Stimulated activated CD8-positive, alpha-beta memory T cell treated with anti-CD3 and anti-CD28 coated beads, Interleukin-4, amount 100 ng/mL, for 48 hours (primary cell): ENCODE measurements at places on chromosomes 13 and 19.

- peak; percentile 67 for DNase-seq
Measured at GRCh38 chr19:45591004-45591637, 6.5 kb upstream of the OPA3 start.

DNA sequence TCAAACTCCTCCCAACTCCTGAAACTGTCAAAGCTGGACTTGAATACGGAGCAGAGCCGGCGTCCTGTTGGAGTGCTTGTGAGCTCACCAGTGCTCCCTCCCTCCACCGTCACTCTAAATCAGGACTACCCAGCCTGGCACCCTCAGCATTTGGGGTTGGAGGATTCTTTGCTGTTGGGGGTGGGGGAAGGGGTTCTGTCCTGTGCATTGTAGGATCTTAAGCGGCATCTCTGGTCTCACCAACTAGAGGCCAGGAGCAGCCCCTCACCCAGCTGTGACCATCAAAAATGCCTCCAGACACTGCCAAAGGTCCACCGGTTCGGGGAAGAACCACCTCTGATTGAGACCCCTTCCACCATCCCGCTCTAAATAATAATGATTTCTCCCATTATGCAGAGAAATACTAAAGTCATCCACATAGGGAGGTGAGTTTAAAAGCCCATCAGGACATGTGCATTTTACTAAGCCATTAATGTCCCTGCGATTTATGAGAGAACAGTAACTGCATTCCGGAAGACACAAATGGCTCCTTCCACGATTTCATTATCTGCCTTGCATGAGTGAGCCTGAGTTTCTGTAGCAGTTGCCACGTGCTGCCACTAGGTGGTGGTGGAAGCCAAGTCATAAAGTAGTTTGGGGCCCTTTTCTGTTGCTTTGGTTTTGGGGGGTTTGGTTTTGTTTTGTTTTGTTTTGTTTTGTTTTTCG lies 16.1 kb upstream of the USP29 start:
- DNase-seq = peak; percentile 69

GRCh38 chr19:33818411-33818810 lies 21.7 kb downstream of the KCTD15 start:
- DNase-seq = no peak

DNA sequence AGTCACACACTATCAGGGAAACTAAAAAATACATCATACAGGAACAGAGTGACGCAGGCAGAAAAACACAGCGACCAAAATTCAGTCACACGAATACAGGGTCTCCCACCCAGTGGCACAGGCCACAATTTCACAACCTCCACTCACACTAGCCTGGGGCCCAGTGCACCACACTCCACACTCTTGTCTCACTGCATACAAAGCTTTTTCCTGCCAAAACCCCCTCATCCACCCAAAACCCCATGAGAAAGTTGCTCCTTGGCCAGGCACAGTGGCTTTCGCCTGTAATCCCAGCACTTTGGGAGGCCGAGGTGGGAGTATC lies 1.2 kb downstream of the S1PR5 start:
- no peak for DNase-seq

DNA sequence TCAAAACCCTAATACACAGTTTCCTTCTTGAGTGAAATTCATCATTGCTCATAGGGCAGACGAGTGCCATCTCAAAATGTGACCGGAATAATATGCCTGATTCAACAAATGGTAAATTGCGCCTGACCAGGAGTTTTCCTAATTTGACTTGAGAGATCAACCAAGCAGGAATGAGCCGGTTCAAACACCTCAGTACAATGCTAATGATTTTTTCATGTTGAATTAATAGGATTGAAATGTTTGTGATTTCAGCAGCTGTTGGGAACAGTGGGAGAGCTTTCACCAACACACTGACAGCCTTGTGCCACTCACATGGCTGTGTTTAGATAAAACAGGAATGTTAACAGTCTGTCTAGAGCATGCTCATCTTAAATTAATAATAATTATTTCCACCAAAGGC lies 484.8 kb downstream of the PCDH9 start:
- no peak for DNase-seq

DNA sequence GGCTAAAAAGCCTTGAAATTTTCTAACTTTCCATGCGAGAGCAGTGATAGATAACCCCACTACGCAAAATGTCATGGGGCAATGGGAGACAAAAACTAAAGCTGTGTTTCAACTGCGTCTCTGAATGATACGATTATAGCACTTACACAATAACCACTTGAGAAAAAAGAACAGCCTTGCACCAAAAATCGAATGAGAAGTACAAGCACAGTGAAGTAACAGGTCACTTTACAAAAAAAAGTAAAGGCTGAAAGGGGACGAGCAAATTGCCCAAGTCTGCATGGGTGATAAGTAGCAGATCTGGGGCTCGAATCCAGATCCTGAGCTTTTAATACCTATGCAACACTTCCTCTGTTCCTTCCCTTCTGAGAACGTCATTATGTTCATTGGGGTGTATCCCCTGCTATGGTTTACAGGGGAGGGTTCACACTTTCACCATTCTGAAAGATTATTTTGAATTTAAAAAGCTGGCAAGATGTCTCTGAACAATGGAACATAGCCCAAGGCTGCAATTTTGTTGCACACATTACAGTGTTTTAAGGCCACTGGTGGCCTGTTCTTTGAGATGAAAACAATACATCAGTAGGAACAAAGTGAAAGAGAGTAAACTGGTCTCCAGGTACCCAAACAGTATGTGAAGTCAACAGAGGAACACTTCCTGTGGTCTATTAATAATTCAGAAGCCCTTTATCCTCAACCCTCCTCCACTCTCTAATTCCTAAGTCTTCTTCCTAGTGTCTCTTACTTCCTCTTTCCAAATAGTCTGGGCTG lies 3.2 kb downstream of the CPB2 start:
- no peak for DNase-seq

- no peak for DNase-seq
Measured at GRCh38 chr19:34178274-34178610, 5.9 kb downstream of the LSM14A start.

DNA sequence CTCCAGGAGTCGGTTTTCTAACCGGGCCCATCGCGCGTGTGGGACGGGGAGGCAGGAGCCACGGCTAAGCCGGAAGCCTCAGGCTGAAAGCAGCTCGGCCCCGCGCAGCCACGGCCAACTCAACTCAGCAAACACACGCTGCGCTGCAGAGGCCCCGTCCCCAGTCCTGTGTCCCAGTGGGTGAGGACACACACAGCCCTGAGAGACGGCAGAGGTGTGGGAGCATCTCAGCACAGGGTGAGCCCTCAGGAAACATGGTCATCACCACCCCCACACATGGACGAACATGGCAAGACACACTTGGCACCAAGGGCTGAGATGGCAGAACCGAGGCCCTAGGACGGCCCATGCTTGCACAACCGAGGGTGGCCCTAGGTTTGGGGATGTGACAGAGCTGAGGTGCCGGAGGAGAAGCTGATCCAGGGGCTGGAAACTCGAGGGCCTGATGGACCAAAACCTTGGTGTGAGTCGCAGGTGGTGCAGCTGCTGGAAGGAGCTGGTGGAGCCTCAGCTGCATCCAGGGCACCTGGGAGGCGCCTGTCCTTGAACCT lies 29.0 kb upstream of the C13orf46 start:
- DNase-seq = no peak

DNA sequence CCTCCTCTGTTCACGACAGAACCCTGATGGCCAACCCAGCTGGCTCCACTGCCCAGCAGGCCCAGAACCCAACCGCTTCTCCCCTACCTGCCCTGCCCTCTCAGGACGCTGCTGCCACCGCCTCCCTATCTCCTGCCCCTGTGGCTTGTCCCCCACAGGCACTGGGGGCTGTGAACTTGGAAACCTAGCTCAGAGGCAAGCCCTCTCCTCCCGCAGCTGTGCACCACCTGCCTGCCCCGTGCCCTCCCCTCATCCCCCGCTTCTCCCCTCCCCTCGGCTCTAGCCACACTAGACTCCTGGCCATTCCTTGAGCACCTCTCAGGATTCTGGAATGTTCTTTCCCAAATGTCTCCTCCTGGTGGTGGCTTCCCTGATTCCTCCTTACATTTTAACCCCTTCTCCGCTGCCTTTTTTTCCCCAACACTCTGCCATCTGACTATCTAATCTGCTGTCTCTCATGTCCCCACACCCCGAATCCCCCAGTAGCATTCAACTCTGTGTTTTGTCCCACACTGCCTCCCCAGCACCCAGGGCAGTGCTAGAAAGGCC lies 6.7 kb downstream of the NANOS3 start:
- DNase-seq = no peak

GRCh38 chr13:27043013-27043412 lies 128.6 kb downstream of the USP12 start:
- DNase-seq = no peak

GRCh38 chr13:31352467-31352866 lies 152.7 kb downstream of the B3GLCT start:
- DNase-seq = no peak

GRCh38 chr13:40152145-40152544 lies 496.7 kb downstream of the COG6 start:
- DNase-seq = no peak

- DNase-seq = no peak
Measured at GRCh38 chr13:39016787-39017186, 21.1 kb downstream of the PROSER1 start.

DNA sequence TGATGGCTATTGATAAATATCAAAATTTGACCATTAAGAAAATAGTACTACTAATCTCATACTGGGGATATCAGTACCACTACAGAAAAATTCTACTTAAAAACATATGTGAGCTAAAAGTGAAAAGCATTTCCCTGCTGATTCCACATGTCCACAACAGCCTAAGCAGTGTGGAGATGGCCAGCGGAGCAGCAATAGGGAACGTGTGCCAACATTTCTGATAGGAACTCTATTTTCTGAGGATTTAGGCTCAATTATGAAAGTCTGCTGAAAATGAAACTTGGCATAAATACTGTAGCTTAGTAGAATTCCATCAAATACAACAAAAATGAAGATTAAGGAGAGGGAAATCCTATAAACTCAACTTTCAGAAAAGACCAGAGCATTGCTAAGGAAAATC lies 311.6 kb downstream of the ENOX1 start:
- no peak for DNase-seq

- DNase-seq = peak; percentile 61
Measured at GRCh38 chr19:45442778-45443461, 19.2 kb upstream of the ERCC1 start.

GRCh38 chr13:25267715-25268114 lies 19.6 kb downstream of the MTMR6 start:
- DNase-seq = no peak

DNA sequence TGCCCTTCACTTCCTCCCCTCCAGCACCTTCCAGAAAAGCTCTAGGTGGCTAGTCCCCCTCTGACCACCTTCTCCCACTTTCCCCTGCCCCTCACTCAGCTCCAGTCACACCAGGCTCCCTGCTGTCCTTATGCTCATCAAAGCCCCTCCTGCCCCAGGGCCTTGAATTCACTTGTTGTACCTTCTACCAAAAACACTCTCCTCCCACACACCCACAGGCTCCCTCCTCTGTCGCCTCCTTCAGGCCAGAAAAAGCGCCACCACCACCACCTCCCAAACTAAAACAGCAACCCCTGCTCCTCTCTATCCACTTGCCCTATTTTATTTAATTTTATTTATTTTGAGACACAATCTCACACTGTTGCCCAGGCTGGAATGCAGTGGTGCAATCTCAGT lies 4.8 kb upstream of the CEACAM16 start:
- peak; percentile 56 for DNase-seq

DNA sequence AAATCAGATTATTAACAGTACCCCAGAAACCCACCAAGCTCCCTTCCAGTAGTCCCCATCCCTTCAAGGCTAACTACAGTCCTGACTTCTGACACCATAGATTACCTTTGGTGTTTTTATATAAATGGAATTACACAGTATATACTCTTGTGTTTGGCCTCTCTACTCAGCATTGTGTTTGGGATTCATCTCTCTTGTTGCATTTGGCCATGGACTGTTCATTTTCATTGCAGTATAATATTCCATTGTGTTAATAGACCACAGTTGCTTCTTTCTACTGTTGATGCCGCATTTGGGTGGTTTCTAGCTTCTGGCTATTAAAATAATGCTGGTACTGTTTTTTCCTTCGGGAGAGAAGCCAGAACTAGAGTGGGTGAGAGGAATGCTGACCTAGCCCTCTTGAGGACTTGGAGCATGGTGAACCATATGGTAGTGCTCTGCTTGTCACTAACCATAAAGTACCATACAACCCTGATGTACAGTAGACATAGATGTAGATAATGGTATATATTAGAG lies 18.9 kb upstream of the GARRE1 start:
- no peak for DNase-seq

DNA sequence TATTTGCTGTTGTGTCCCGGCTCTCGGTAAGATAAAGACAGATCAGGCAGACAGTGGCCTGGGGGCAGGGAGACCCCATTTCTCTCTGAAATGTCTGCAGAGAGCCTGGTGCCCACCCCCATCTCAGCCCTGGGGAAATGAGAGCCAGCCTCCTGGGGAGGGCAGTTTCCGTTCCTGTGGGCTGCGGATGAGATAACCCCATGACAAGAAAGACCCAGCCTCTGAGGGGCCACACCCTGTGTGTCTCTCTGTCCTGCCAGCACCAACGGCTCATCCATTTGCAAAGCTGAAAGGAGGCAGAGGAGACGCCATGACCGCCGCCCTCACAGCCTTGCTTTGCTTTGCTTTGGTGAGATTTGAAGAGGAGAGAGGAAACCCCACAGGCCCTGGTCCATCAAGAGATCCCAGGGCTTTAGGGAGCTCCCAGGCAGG lies 28.1 kb upstream of the KIR3DL3 start:
- no peak for DNase-seq

DNA sequence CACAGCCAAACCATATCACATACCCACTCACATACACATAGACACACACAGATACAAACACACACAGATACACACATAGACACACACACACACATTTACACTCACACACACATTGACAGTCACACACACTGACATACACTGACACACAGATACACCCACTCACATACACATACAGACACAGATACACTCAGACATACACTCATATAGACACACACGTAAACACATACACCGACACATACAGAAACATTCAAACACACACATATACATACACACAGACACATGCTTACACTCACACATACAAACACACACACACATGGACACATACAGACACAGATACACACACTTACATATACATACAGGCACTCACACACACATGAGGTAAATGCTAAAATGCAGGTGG lies 30.2 kb downstream of the GJA3 start:
- DNase-seq = no peak

DNA sequence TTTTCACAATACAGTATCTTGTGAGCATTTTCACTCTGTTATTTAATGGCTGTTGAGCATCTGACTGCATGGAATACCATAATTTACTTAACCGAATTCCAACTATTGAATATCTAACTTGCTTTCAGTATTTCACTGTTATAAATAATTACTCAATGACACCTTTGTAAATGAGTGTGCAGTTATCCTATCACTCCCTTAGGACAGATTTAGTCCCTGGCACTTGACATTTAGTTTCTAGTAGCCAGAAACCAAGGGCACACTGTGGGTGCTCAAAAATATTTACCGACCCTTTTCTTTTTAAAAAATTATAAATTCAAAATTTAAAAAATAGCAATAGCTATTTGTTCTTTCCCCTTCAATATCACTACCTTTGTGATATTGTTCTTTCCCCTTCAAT lies 258.8 kb downstream of the DCLK1 start:
- no peak for DNase-seq
